ENCODE measurements at places on chromosomes 7 and 10. TPM values are rescaled to one million over a fixed set of nuclear protein-coding genes. Genes with fewer than 3 reads are reported as not detected.

The RET gene
- polyA plus RNA-seq, result not detected

The CLCN1 gene
- polyA plus RNA-seq, result not detected

The RNF32 gene
- polyA plus RNA-seq, result 1.5 TPM

The BICC1 gene
- not detected for polyA plus RNA-seq

The DLD gene
- polyA plus RNA-seq, result 75.9 TPM

The PRKCQ gene
- 77.1 TPM for polyA plus RNA-seq

The EDRF1 gene
- 11.4 TPM for polyA plus RNA-seq

The BTBD16 gene
- 0.09 TPM for polyA plus RNA-seq

The GNGT1 gene
- polyA plus RNA-seq, result not detected

The CCNY gene
- polyA plus RNA-seq, result 17.1 TPM

The LIPJ gene
- polyA plus RNA-seq, result not detected

The ANKRD7 gene
- polyA plus RNA-seq, result not detected

The EEPD1 gene
- polyA plus RNA-seq, result 42.5 TPM

The FOXP2 gene
- not detected for polyA plus RNA-seq

All from CD4-positive, alpha-beta memory T cell (primary cell).